ENCODE measurements at places on chromosomes 12 and 14. TPM values are rescaled to one million over a fixed set of nuclear protein-coding genes. Genes with fewer than 3 reads are reported as not detected.
A peak's percentile ranks its signal among the peaks of the same experiment; 100 is the strongest.

- peak; percentile 18 for DNase-seq
These were observed 100.2 kb downstream of the EPS8 start for GRCh38 chr12:15688838-15689625.

DNA sequence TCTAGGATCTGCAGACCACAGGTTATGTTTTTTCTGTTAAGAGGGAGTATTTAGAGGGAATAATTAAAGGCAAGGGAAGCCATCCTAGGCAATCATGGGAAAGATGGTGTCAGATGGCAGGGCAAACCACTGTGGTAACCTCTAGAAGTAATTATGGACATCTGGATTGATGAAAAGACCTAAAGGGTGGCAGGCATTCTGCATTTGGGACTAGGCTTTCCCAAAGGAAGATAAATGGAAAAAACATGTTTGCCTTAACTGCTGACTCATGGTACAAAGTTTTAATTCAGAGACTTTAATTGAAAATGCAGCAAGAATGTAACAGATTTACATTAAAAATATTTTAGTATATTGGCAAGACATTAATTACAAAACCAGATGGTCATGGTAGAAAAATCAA lies 88.1 kb downstream of the TMEM30B start:
- DNase-seq: no peak

Gene GPR68
- total RNA-seq: not detected

DNA sequence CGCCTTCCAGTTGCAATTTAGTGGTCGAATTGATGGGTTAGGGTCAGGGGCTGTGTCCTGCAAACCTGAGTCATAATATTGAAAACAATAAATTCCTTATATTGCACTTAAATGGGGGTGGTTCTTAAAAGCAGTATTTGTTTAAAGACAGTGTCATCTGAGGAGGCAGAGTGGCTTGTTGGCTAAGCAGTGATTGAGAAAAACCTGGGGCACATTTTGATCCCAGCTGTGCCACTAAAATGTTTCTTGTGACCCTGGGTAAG lies 48.4 kb downstream of the FBXW8 start:
- no peak for DNase-seq

Gene ATF1
- total RNA-seq: 22.9 TPM

- DNase-seq: no peak
These were observed 59.1 kb upstream of the GNPNAT1 start for GRCh38 chr14:52850451-52850909.

Gene RASAL1
- total RNA-seq: 85.9 TPM

GRCh38 chr14:104100171-104101085 lies 14.9 kb downstream of the ASPG start:
- no peak for DNase-seq

Gene NTS
- not detected for total RNA-seq

DNA sequence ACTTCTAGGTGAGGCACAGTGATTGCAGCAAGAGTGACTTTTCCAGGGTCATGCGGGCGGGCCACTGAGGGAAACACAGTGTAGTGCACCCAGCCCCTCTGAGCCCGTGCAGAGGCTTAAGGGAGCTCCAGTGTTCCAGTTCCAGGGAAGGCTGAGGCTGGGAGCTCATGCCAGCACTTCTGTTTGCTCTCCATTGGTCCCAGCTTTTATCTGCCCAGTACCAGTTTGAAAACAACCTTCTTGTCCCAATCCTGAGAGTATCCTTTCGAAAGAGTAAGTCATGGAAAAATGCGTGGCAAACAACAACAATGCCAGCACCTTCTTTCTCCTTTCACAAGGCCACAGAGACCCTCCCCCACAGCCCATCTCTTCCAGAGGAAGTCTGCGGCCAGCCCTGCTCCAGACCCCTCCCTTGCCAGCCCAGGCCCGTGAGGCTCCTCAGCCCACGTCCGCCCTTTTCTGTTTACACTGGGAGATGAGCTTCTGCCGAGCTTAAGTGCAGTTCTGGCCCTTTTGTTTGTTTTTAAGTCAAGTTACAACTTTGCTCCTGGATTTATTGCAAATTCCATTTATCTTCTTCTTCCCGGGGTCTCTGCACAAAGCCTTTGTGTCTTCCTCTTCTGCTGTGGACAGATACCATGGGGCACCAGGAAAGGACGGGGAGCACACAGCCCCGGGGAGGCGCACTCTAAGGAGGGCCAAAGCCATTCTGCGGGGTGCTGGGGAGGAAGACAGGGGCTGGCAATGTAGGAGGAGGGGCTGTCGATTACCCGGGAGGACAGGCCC lies 185.6 kb downstream of the ZFP36L1 start:
- DNase-seq: no peak

DNA sequence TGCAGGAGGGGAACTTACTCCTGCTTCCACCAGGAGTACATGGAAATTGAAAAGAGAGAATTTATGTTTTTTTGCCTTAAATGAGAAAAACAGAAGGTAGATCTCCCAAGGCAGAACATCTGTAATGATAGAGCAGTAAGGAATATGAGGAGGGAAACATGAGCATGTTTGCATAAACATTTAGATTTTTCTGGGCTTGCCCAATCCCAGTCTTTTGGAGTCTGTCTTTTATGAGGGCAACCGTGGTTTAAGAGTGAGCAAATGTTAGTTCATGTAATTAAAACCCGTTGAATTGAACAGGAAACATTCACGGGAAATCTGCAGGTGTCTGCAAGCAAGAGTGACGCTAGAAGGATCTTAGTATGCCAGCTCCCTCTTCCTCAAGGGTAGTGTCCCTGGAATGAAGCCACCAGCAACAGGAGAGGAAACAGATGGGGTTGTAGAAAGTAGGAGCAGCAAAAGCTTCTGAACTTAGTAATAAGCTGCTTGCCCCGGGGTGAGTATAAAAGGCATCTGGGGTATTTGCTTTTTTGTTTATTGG lies 79.3 kb downstream of the ARF6 start:
- DNase-seq: no peak

GRCh38 chr14:99234355-99234754 lies 37.6 kb downstream of the BCL11B start:
- DNase-seq: no peak

Gene FAM90A1
- 0.50 TPM for total RNA-seq

DNA sequence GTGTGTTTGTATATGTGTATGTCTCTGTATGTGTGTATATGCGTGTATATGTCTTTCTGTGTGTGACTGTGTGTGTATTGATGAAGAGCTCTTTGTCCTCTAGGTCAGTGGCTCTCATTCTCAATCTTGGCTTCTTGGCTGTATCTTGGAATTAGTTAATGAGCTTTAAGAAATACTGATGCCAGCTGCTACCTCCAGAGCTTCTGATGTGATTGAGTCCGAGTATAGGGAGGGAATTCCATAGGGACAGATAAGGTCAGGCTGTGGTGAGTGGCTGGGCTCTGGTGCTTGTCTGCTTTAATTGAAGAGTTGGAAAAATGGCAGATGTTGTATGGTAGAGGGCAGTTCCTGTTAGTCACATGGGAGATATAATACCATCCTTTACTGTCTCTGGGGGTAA lies 140.1 kb downstream of the C12orf75 start:
- no peak for DNase-seq

DNA sequence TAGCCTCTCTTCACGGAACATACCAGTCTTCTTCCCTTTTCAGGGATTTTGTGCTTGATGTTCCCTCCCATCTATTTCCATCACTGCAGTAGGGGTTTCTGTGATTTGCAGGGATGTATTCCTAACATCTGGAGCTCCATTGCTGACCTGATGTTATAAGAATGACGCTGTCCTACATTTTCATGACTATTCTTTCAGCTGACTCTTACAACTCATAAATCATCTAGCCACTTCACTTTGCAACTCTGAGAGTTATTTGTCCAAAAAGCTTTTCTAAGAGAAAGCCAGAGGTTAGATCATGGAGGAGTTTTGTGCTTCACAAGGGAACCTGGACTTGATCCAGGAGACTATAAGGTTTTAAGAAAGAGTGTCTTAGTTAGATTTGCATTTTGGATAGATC lies 116.6 kb upstream of the FAR2 start:
- no peak for DNase-seq

Gene IL22
- not detected for total RNA-seq

Gene PDZRN4
- total RNA-seq: not detected

- DNase-seq: no peak
These were observed 27.6 kb upstream of the KCNMB4 start for GRCh38 chr12:70338531-70338930.

Gene GPR84
- total RNA-seq: not detected
